ENCODE measurements at places on chromosomes 5 and 9. TPM values are rescaled to one million over a fixed set of nuclear protein-coding genes. Genes with fewer than 3 reads are reported as not detected.
A peak's percentile ranks its signal among the peaks of the same experiment; 100 is the strongest.

GRCh38 chr5:161230221-161230620 is 316.3 kb downstream of the GABRB2 start:
- H3K36me3 ChIP-seq: no peaks in the 10 kb centered on the region
- H3K27me3 ChIP-seq: no peaks in the 10 kb centered on the region
- no peaks in the 10 kb centered on the region for H3K4me1 ChIP-seq
- H3K27ac ChIP-seq: no peak overlapping the region

DNA sequence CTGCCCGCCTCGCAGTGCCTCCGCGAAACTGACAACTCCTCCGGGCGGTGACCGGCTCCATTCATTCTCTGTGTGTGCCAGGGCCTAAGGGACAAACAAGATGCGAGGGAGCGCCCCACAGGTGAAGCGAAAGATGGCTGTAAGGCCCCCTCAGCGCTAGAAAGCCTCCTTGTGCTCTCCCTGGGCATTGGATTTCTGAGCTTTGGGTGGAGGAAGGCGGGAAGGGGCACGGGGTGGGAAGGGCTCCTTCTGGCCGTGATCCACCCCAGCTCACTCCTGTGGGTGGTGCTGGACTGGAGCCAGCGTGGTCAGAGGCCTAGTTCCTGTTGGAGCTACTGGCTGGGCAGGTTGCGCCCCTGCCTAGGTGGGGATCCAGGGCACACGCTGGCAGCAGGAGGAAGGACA is 943 bp downstream of the GALNT12 start:
- H3K4me1 ChIP-seq: peaks cover 9% of the 10 kb centered on the region
- no peak overlapping the region for H3K27ac ChIP-seq
- H3K36me3 ChIP-seq: no peaks in the 10 kb centered on the region
- H3K27me3 ChIP-seq: no peaks in the 10 kb centered on the region
- DNase-seq: no peak

GRCh38 chr5:142069606-142070399 is 38.8 kb upstream of the NDFIP1 start:
- DNase-seq: no peak
- H3K4me1 ChIP-seq: peaks cover 12% of the 10 kb centered on the region
- no peak overlapping the region for H3K27ac ChIP-seq
- H3K36me3 ChIP-seq: peaks cover 6% of the 10 kb centered on the region

DNA sequence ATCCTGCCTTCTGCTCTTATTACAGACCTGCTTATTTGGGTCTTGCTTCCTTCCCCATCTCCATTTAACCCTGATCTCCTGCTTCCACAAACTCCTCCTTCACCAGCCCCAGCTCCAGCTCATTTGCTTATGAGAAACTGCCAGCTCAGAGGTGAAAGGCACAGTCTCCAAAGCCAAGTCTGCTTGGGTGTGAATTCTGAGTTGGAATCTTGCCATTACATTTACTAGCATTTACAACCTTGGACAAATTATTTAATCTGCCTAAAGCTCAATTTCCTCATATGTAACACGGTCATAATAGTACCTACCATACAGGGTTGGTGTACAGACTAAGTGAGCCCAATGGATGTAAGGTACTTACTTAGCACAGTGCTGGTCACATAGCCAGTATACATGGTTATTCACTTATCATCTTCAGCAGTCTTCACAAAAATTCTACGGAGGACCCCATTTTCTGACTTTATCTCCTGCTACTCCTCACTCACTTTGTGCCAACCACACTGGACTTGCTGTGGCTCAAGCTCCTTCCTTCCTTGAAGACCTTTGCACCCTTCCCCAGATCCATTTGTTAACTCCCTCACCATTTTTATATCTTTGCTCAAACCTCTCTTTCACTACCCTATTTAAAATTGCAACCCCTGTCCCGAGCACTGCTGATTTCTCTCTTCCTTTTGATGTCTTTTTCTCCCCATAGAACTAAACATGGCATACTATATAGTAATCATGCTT is 86.2 kb downstream of the DOCK2 start:
- H3K36me3 ChIP-seq: no peaks in the 10 kb centered on the region
- H3K4me3 ChIP-seq: no peak overlapping the region
- no peak for DNase-seq
- no peaks in the 10 kb centered on the region for H3K4me1 ChIP-seq

DNA sequence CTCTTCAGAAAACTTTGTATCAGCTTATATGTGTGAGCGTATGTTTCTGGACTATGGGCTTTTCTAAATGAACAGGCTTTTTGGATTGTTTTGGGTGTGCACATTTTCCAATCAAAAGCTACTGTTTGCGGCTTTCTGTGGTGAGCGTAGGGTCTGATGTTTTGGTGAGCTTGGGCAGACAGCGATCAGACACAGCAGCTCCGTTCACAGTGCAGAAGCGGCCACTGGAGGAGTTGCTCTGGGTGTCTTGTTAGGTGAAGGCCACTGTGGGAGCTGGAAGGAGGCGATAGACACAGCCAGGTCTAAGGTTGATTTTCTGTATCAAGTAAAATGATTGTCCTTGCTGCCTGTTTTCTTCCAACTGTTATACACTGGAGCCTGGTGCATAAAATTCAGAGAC is 11.1 kb downstream of the PRRC2B start:
- no peak for DNase-seq
- no peaks in the 10 kb centered on the region for H3K36me3 ChIP-seq
- H3K27me3 ChIP-seq: peaks cover 3% of the 10 kb centered on the region
- H3K4me3 ChIP-seq: peak overlapping the region; percentile 81
- H3K4me1 ChIP-seq: peaks cover 69% of the 10 kb centered on the region

DNA sequence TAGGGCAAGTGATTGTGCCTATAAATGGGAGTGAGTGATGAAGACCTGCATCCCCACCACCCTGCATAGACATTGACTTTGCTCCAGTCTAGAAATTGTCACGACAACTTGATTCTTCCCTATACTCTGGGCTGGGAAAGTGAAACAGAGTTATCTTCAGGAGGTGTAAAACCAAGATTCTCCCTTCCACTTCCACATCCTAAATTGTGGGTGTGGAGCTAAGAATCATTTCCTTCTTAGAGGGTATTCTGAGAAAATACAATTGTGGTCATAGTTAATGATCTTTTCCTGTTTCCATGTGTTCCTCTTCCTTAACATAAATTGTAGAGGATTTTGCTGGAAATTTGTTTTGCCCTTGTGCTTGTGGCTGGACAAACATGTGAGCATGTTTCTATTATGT is 96.8 kb upstream of the PJA2 start:
- H3K27ac ChIP-seq: no peak overlapping the region
- H3K4me1 ChIP-seq: peaks cover 5% of the 10 kb centered on the region
- H3K36me3 ChIP-seq: no peaks in the 10 kb centered on the region
- H3K4me3 ChIP-seq: no peak overlapping the region
- H3K27me3 ChIP-seq: peaks cover 1% of the 10 kb centered on the region

- no peak overlapping the region for H3K4me3 ChIP-seq
- H3K27ac ChIP-seq: no peak overlapping the region
- no peaks in the 10 kb centered on the region for H3K36me3 ChIP-seq
- DNase-seq: no peak
These were observed 70.6 kb downstream of the TENT4A start for GRCh38 chr5:6783787-6784186.

DNA sequence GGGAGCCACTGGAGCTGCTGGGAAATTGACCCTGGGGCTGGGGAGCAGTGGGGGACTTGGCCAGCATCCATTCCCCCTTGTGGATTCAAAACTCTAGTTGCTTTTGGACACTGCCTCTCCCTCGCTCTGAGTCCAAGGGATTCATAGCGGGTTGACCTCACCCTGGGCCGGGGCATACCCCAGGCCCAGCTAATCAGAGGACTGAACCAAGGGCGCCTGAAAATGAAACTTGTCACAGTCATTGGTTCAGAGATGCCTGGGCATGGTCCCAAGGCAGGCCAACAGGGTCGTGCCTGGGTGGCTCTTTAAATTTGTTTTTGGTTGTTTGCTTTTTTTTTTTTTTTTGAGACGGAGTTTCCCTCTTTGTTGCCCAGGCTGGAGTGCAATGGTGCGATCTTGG is 22.6 kb downstream of the STK10 start:
- no peaks in the 10 kb centered on the region for H3K36me3 ChIP-seq
- H3K27ac ChIP-seq: no peak overlapping the region
- no peak for DNase-seq
- peaks cover 34% of the 10 kb centered on the region for H3K4me1 ChIP-seq

Gene GABRA1
- not detected for total RNA-seq

Gene SLC36A3
- total RNA-seq: not detected
